ENCODE measurements at places on chromosomes 3 and 15. TPM values are rescaled to one million over a fixed set of nuclear protein-coding genes. Genes with fewer than 3 reads are reported as not detected.

DNA sequence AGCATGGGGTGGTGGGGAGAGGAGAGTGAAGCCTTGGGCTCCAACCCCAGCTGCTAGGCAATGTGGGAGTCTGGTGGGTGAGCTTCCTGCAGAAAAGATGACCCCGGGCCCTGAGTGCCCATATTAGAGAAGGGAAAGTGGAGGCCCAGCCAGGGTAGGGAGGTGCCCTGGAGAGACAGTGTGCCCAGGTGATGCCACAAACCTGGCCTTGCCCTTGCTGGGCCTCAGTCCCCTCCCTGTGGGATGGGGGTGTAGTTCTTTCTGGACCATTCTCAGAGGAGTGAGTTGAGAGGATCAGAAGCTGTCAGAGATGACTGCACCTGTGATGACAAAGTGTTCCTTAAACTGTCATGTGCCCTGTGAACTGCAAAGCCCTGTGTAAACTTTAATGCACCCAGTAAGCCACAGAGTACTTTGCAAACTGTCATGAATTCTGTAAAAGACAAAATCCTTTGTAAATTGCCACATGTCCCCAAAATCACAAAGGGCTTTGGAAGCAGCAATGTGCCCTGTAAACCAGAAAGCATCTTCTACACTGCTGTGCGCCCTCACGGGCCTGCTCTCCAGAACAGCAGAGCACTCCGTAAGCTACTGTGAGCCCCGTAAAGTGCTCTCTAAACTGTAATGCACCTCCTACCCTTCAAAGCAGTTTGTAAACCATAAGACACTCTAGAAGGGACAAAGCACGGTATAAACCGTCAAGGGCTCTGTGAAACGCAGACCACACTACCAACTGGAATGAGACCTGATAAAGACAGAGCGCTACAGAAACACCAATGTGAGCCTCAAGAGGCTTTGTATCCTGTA, 51.3 kb upstream of the FGD5 start:
- no peaks in the 10 kb centered on the region for H3K27me3 ChIP-seq
- H3K36me3 ChIP-seq: no peaks in the 10 kb centered on the region
- H3K4me1 ChIP-seq: no peaks in the 10 kb centered on the region
- no peak overlapping the region for H3K27ac ChIP-seq
- DNase-seq: no peak
- H3K4me3 ChIP-seq: no peak overlapping the region

GRCh38 chr3:29203851-29204250, 77.0 kb upstream of the RBMS3 start:
- no peaks in the 10 kb centered on the region for H3K27me3 ChIP-seq
- H3K36me3 ChIP-seq: no peaks in the 10 kb centered on the region
- H3K4me1 ChIP-seq: no peaks in the 10 kb centered on the region
- DNase-seq: no peak

- no peak for DNase-seq
- H3K27ac ChIP-seq: no peak overlapping the region
- no peak overlapping the region for H3K4me3 ChIP-seq
- no peaks in the 10 kb centered on the region for H3K4me1 ChIP-seq
- H3K27me3 ChIP-seq: peaks cover 3% of the 10 kb centered on the region
- H3K36me3 ChIP-seq: no peaks in the 10 kb centered on the region
Measured at GRCh38 chr3:132756108-132756650, 34.0 kb upstream of the NPHP3 start.

- DNase-seq: no peak
- no peaks in the 10 kb centered on the region for H3K4me1 ChIP-seq
- H3K27me3 ChIP-seq: no peaks in the 10 kb centered on the region
- no peak overlapping the region for H3K4me3 ChIP-seq
- no peak overlapping the region for H3K27ac ChIP-seq
- H3K36me3 ChIP-seq: no peaks in the 10 kb centered on the region
Measured at GRCh38 chr3:168383573-168383972, 287.8 kb upstream of the GOLIM4 start.

DNA sequence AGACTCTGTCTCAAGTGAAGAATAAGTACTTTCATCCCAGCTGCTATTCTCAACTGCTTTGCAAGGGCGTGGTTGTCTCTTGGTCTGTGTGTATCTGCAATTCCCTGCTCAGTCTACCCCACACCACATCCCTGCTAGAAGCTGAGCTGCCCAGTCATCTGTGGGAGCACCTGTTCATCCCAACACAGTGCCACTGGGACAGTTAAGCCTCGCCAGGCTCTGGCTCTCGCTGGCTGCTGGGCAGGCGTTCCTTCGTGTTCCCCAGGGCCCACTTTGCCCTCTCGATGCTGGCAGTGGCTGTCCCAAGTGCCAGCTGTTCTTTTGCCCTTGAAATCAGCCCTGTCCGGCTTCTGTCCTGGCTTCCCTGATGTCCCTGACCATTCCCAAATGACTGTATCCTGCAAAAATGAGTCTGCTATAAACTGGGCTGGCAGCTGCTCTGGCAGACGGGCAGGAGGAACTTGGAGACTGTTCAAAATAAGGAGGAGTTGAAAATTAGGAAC, 91.6 kb upstream of the KLHL25 start:
- no peak overlapping the region for H3K4me3 ChIP-seq
- no peak for DNase-seq
- no peaks in the 10 kb centered on the region for H3K36me3 ChIP-seq
- no peak overlapping the region for H3K27ac ChIP-seq
- peaks cover 11% of the 10 kb centered on the region for H3K27me3 ChIP-seq

GRCh38 chr3:151219056-151219455, 16.0 kb upstream of the GPR171 start:
- no peaks in the 10 kb centered on the region for H3K36me3 ChIP-seq
- no peak overlapping the region for H3K4me3 ChIP-seq
- DNase-seq: no peak
- no peak overlapping the region for H3K27ac ChIP-seq
- no peaks in the 10 kb centered on the region for H3K27me3 ChIP-seq

DNA sequence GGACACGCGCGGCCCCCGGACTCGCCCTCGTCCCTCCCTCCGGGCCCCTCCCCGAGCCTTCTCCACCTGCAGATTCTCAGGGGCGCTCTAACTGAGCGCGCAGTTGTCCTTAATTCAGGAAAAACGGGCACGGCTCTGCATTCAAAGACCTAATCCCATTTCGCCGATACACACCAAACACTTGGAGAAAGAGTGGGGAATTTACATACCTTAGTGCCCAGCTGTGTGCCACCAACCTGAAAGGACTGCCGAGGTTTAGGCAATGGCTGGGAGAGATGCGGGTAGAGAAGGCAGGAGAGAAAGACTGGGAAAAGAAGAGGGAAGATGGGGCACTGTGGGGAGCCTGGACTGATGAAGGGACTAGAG, 21.8 kb downstream of the IGDCC3 start:
- H3K4me1 ChIP-seq: peaks cover 9% of the 10 kb centered on the region
- H3K27me3 ChIP-seq: peaks cover 34% of the 10 kb centered on the region
- DNase-seq: no peak
- no peaks in the 10 kb centered on the region for H3K36me3 ChIP-seq

- peaks cover 8% of the 10 kb centered on the region for H3K27me3 ChIP-seq
- no peak for DNase-seq
- H3K4me1 ChIP-seq: no peaks in the 10 kb centered on the region
Measured at GRCh38 chr3:44224131-44224530, 17.6 kb upstream of the TOPAZ1 start.

DNA sequence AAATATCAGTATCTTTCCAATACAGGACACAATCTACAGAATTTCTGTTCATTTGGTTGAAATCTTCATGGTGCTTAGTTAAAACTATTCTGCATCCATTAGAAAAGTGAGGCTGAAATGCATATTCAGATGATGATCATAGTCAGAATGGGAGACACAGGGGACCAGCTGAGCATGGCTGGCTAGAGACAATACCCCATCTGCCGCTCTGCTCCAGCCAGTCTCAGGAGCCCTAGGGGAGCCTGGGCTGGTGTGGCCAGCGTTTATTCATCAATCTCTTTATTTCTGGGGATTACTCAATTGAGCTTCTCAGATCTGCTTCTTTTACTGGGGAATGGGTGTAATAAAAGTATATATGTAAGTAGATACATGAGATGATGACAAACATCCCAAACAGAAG, 470.9 kb upstream of the CDIN1 start:
- H3K4me1 ChIP-seq: no peaks in the 10 kb centered on the region
- H3K27ac ChIP-seq: no peak overlapping the region
- H3K27me3 ChIP-seq: no peaks in the 10 kb centered on the region
- DNase-seq: no peak

Gene LOXL1
- total RNA-seq: 3.5 TPM

DNA sequence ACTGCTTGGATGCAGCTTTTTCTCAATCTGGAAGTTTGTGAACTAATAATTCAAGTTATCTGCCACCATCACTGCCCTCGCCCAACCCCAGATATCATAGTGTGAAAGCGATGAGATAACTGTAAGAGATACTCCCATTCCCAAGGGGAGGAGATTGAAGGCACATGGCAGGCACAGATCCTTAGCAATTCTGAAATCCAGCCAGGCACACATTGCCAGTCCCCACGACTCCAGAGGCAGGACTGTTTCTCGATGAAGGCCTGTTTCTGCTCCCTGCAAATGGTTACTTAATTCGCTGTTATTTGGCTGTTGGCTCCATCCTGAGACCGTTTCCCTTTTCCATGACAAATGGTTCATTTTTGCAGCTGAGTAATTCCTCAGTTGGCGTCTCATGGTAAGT, 63.2 kb upstream of the NEDD4 start:
- H3K4me3 ChIP-seq: no peak overlapping the region
- no peaks in the 10 kb centered on the region for H3K4me1 ChIP-seq
- no peaks in the 10 kb centered on the region for H3K27me3 ChIP-seq
- no peak overlapping the region for H3K27ac ChIP-seq
- no peaks in the 10 kb centered on the region for H3K36me3 ChIP-seq

Gene SHC4
- total RNA-seq: not detected

Gene RTP3
- total RNA-seq: not detected

DNA sequence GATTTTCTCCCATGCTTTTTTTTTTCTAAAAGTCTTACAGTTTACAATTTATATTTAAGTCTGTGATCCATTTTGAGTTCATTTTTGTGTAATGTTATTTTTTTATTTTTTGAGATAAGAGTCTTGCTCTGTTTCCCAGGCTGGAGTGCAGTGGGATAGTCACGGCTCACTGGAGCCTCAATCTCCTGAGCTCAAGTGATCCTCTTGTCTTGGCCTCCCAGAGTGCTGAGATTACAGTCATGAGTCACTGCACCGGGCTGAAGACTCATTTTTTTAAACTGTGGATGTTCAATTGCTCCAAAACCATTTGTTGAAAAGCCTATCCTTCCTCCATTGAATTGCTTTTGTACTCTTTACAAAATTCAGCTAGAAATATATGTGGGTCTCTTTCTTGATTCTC, 19.5 kb downstream of the LNP1 start:
- H3K27me3 ChIP-seq: no peaks in the 10 kb centered on the region
- no peaks in the 10 kb centered on the region for H3K36me3 ChIP-seq
- no peak overlapping the region for H3K27ac ChIP-seq
- H3K4me1 ChIP-seq: no peaks in the 10 kb centered on the region
- DNase-seq: no peak

Gene WDR49
- 0.42 TPM for total RNA-seq

GRCh38 chr3:8649757-8650156, 5.2 kb upstream of the SSUH2 start:
- DNase-seq: no peak
- H3K4me1 ChIP-seq: no peaks in the 10 kb centered on the region
- no peak overlapping the region for H3K4me3 ChIP-seq
- no peak overlapping the region for H3K27ac ChIP-seq

Gene HRH1
- not detected for total RNA-seq

Gene DCBLD2
- 2.2 TPM for total RNA-seq

GRCh38 chr15:33612721-33613304, 302.0 kb downstream of the RYR3 start:
- no peak overlapping the region for H3K27ac ChIP-seq
- H3K4me1 ChIP-seq: no peaks in the 10 kb centered on the region
- no peak overlapping the region for H3K4me3 ChIP-seq
- H3K27me3 ChIP-seq: peaks cover 4% of the 10 kb centered on the region
- no peaks in the 10 kb centered on the region for H3K36me3 ChIP-seq
- no peak for DNase-seq

DNA sequence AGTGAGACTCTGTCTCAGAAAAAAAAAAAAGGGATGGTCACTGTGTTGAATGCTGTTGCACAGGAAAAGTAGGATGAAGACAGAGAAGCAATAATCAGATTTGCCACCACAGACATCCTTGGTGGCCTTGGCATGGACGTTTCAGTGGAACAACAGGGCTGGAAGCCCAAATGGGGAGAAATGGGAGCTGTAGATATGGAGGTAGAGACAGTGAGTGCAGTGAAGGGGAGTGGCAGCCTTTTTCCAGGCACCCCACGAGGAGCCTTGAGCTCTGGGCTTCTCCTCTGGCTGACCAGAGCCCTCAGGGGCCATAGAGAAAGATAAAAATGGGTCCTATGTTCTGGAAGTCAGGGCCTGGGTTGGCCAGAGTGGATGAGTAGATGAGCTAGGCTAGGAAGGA, 12.3 kb upstream of the DOCK3 start:
- no peaks in the 10 kb centered on the region for H3K36me3 ChIP-seq
- peaks cover 3% of the 10 kb centered on the region for H3K4me1 ChIP-seq
- no peak overlapping the region for H3K27ac ChIP-seq
- H3K4me3 ChIP-seq: no peak overlapping the region

Gene IGSF11
- 0.58 TPM for total RNA-seq

DNA sequence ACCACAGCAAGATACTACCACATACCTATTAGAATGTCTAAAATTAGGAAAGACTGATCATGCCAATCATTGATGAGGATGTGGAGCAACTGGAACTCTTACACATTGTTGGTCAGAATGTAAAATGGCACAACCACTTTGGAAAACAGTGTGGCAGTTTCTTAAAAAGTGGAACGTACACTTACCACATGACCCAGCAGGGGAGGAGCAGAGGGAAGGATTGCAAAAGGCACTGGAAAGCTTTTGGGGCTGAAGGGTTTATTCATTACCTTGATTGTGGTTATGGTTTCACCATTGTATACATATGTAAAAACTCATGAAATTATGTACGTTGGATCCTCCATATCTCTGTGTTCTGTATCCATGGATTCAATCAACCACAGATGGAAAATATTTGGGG, 3.3 kb upstream of the EHD4 start:
- DNase-seq: no peak
- H3K36me3 ChIP-seq: no peaks in the 10 kb centered on the region

DNA sequence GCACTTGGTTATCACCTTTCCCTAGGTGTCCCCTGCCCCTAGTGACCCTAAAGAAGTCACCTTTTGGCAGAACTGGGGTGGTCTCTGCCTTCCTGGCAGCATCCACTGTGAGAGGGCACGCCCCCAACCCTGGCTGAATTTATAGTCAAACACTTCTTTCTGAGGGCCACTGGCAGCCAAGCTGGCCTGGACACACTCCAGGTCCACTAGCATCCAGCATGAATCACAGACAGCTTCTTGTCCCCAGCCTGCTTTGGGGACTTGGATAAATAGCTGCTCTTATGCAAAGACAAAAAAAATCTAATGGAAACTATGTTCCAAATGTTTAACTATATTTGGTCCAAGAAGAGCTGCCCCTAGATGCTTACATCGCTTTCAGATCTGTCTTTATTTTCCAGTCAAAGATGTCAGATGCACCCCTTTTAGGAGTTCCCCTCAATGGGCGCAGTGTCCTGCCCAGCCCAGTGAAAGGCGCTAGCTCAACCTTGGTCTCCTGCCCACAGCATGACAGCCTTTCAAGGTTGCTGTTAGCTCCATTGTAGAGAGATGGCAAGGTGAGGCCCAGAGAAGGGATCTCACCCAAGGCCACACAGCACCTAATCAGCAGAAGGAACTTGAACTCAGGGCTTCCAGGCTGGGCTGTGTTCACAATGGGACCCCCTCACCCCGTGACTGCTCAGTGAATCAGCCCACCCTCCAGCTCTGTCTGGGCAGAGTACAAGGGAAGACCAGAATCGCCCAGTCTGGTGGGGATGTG, 7.0 kb downstream of the RASL12 start:
- H3K27ac ChIP-seq: no peak overlapping the region
- DNase-seq: no peak
- no peaks in the 10 kb centered on the region for H3K4me1 ChIP-seq
- no peak overlapping the region for H3K4me3 ChIP-seq
- H3K36me3 ChIP-seq: no peaks in the 10 kb centered on the region
- H3K27me3 ChIP-seq: peaks cover 11% of the 10 kb centered on the region

Data from CD4-positive, alpha-beta T cell (primary cell).